Kidney epithelial cell (primary cell): ENCODE measurements at places on chromosomes 11 and 22. TPM values are rescaled to one million over a fixed set of nuclear protein-coding genes. Genes with fewer than 3 reads are reported as not detected.

- DNase-seq: no peak
Measured at GRCh38 chr11:14454861-14455632, 44.6 kb downstream of the COPB1 start.

- no peak for DNase-seq
Measured at GRCh38 chr11:110777775-110778174, 65.5 kb upstream of the ARHGAP20 start.

DNA sequence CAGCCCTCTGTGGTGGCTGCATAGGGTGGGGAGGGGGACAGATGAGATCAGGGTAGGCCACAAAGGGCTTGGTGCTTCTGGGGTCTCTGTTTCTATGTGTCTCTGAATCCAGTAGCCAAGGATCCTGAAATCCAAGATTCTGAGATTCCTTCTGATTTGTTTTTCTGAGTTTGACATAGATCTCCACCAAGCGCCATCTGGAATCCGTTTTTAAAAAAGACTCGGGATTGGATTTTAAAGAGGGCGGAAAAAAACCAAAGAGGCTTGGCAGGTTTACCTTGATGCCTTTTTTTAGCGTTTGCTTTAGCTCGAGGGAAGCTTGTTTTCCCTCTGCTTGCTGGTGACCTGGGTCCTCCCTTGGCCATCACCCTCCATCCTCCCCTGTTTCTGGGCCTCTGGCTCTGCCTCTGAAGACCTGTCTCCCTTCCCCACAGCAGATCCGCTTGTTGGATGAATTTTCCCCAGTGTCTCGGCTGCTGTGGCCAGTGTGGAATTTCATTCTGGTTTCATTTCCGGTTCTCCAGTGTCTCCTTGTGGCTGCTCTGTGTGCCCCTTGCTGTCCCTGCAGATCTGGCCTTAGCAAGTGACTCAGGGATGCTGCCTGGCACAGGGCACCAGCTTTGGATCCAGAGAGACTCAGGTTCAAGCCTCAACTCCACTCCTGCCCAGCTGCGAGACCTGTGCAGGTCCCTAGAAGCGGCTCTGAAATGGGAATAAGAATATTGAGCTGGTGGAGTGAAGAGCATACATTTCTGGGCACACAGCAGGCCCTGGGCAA, 15.1 kb downstream of the SYNGR1 start:
- DNase-seq: no peak

Gene PAMR1
- 0.75 and 0.84 TPM in 2 replicates for total RNA-seq

GRCh38 chr22:49097171-49097925, 730.3 kb downstream of the BRD1 start:
- DNase-seq: no peak
